ENCODE measurements at places on chromosomes 5 and 9.

- no peak for DNase-seq
These were observed 56.7 kb downstream of the HSPA4 start for GRCh38 chr5:133108481-133108921.

- no peak for DNase-seq
These were observed 10.1 kb upstream of the ADRB2 start for GRCh38 chr5:148816357-148816756.

DNA sequence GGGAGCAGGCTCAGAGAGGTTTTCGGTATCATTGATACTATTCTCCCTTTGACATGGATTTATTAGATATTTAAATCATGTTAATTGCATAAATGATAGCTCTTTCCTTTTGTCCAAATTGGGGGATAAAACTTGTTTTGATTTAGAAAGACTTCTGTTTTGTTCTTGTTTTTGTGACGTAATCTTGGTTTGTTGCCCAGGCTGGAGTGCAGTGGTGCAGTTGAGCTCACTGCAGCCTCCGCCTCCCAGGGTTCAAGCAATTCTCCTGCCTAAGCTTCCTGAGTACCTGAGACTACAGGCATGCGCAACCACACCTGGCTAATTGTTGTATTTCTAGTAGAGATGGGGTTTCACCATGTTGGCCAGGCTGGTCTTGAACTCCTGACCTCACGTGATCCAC lies 7.1 kb downstream of the MAT2B start:
- DNase-seq = no peak

DNA sequence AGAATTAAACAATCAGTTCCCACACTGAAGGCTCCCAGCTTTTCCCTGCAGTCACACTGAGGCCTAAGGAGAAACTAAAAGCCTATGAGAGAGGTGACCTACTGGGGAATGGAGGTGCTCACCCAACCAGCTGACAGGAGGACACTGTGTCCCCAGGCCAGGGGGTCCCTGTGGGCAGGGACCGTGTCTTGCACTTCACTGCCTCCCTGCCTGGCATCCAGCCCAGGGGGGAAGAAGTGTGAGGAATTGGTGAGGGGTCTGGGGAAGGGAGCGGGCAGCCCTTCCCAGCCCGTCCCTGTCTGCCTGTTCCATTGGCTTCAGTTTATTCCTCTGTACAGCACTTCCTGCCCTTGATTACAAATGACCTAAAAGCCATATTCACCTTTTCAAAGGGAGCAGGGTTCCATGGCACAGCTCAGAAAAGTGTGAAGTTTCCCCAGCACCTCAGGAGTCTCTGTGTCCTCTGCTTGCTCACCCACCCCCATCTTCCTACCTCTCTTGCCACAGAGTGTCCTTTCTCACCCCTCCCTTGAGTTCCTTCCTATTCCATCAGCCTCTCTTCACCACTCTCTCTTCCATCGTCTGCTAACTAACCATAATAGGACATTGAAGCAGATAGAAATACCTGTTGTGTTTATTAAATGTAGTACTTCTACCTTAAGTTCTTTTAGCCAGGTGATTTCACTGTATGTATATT lies 12.9 kb downstream of the OTULINL start:
- no peak for DNase-seq
